ENCODE measurements at places on chromosomes 7 and 10.

DNA sequence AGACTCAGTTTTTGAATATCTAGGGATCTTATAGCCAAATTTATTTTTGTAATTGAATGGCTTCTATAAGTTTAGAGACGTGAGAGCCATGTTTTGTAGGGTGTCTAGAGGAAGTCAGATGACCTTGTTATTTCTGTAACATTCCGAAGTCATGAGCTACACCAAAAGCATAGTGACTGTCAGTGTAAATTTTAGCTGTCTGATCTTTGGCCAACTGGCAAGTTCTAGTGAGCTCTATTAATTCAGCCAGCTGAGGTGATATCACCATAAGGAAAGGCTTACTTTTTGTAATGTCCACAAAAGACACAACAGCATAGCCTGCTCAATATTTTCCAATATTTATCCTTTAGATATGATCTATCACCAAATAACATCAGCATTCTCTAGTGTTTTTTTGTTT is 9.9 kb upstream of the NT5C3A start:
- DNase-seq, result no peak

- DNase-seq, result no peak
Observed at GRCh38 chr10:77640167-77640566, 2.6 kb upstream of the KCNMA1 start.

GRCh38 chr10:85594239-85594638 is 772.4 kb downstream of the GRID1 start:
- DNase-seq, result no peak

- DNase-seq, result no peak
Observed at GRCh38 chr7:137696376-137696775, 150.4 kb downstream of the DGKI start.

DNA sequence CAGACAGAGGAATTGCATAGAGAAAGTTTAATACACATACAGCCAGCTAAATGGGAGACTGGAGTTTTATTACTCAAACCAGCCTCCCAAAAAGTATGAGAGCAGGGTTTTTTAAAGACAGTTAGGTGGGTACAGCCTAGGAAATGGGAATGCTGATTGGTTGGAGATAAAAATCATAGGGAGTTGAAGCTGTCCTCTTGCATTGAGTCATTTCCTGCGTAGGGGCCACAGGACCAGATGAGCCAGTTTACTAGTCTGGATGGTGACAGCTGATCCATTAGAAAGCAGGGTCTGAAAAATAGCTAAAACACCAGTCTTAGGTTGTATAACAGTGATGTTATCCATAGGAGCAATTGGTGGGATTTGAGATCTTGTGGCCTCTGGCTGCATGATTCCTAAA is 76.1 kb upstream of the POM121L12 start:
- no peak for DNase-seq

- no peak for DNase-seq
Observed at GRCh38 chr7:155741805-155742204, 70.5 kb downstream of the SHH start.

DNA sequence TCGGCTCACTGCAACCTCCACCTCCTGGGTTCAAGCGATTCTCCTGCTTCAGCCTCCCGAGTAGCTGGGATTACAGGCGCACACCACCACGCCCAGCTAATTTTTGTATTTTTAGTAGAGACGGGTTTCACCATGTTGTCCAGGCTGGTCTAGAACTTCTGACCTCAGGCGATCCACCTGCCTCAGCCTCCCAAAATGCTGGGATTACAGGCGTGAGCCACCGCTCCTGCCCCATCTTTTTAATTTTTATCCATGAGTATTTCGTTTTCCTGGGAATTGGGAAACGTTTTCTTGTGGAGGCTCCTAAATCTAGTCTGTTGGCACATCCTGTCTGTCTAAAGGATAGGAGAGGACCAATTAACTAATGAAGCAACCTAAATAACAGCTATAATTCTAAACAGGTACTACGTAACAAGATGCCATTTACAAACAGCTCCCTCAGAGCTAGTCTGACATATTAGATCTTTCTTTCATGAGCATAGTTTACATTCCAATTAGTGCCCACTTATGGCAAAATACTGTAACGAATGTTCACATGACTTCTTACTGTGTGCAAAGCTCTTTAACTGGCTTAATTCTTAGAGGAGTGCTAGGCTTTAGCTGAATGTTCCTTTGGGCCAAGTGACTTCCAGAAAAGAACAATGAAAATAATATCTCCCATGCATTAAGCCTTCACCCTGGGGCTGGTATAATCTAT is 151.0 kb upstream of the YAE1 start:
- no peak for DNase-seq

DNA sequence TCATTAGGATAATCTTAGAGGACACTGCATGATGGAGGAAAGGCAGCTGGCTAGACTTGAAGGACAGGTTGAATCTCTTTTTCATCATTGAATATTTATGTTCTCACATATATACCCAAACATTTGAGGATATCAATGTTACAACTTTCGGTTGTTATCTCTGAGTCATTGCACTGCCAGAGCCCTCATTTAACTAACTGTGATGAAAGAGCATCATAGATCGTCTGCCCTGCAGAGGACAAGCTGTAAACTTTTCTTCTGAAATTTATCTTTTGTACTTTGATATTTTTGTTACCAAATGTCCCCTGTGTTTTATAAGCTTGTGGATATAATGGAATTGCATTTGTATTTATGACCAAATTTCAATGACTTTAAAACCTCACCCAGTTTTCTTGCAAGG is 298.7 kb downstream of the PHF14 start:
- no peak for DNase-seq

DNA sequence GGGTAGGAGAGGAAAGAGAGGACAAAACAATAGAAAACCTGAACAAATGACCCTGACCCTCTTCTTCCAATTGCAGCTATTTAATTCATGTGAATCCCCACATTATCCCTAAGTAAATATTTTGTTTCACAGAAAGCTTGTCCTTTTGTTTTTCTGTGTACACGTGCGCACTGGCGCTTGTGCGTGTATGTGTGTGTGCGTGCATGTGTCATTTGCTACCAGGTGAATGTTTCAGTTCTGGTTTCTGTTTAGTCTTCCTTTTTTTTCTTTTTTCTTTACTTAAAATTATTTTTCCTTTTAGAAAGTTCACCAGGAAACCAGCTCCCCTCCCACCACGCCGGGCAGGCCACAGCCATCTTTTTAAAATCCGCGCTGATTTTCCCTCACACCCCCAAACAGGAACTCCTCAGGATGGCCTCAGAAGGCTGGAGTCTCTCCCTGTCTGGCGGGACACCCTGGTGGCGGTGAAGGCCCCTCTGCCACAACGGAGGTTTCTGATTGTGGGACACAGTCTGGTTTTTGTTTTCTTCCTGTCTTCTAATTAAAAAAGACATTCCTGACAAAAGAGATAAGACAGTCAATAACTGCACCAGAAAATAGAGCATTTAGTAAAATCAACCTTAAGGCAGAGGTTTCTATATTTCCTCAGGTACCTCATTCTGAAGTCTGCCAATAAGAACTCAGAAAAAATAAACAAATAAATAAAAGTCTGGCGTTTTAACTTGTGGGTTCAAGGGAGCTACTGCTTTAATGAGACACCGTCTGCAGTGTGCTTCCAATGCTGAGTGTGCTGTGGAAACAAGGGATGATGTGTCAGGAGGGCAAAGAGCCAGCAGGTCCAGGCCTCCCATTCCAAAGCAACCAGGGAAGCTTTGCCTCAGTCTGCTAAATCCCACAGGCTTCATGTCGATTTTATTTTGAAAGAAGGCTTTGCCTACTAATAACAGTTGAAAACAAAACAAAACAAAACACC is 17.4 kb downstream of the IRF5 start:
- no peak for DNase-seq

- DNase-seq, result no peak
Observed at GRCh38 chr7:37984750-37985390, 64.4 kb downstream of the EPDR1 start.

DNA sequence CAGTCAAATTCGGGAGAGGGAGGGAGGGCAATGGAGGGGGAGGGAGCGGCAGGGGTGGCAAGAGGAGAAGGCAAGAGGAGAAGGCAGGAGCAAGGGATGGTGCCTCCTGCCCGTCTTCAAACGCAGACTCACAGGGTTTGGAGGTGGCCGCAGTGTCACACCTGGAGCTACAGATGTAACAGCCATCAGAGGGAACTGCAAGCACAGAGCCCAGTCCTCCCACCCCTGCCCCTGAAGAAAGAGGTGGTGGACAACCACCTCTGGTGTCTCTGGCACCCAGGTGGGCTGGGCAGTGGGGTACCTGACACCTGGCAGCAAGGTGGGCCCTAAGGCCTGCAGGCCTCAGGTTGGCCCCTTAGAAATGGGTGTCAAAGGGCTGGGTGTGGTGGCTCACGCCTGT is 67.0 kb upstream of the SDK1 start:
- DNase-seq, result no peak

- no peak for DNase-seq
Observed at GRCh38 chr10:71419002-71419540, 22.4 kb downstream of the CDH23 start.

- DNase-seq, result no peak
Observed at GRCh38 chr10:132523561-132524442, 13.8 kb upstream of the INPP5A start.

GRCh38 chr10:113094114-113094486 is 144.1 kb downstream of the TCF7L2 start:
- DNase-seq, result no peak

DNA sequence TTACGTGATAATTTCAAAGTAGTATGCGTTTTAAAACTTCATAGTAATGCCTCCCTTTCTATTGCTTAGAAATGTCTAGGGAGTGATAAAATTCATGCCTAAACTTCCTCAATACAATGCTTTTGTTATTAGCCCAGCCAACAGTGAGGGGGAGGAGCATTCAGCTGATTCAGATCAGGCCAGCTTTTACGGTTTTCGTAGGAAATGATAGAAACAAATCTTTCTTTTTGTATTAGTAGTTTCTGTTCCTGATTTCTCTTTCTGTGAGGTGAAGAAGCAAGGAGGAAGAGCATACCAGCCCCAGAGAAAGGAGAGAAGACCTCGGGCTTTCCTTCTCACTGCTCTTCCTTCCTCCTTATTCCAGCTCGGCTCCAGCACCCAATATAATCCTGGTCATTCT is 35.2 kb upstream of the ITPRID1 start:
- no peak for DNase-seq

- DNase-seq, result no peak
Observed at GRCh38 chr7:99666013-99666395, 13.8 kb downstream of the CYP3A5 start.

DNA sequence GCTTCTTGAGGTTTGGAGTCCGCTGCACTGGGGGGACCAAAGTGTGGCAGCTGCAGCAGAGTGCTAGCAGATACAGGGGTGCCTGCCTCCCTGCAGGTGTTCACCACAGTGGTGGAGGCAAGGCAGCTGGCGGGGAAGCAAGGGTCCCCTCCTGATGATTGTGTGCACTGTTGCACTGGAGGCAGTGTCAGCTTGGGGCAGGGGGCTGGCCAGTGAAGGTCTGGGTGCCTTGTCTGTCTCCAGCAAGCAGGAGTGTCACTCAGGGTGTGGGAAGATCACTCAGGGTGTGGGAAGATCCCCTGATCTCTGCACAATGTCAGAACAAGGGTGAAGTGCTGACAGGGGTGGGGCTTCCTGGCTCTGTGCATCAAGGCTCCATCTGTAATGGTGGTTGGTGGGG is 36.3 kb upstream of the PPP1R3A start:
- no peak for DNase-seq

- no peak for DNase-seq
Observed at GRCh38 chr7:70739646-70740210, 392.2 kb upstream of the GALNT17 start.

GRCh38 chr10:60093317-60093716 is 187.0 kb upstream of the CCDC6 start:
- DNase-seq, result no peak

- no peak for DNase-seq
Observed at GRCh38 chr10:57689596-57690297, 577.9 kb downstream of the IPMK start.

GRCh38 chr7:158676906-158677305 is 27.7 kb downstream of the NCAPG2 start:
- no peak for DNase-seq

- DNase-seq, result no peak
Observed at GRCh38 chr10:22579826-22580225, 134.6 kb downstream of the PIP4K2A start.

DNA sequence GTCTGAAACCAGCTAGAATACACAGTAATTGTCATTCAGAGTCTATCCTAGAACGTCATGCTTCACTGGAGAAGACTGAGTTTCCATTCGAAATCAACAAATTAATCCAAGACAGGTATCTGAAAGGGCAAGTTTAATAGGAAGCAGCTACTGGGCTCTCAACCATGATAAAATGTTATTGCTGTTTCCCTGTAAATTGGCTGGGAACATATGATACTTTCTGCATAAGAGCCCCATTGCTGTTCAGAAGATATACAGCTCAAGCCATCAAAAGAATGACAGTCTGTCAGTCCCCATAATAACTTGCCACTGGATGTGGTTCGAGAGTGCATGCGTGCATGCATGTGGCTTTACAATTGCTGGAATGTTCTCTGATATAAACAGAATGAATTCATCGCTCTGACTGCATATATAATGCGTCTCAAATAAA is 129.0 kb downstream of the HIBADH start:
- DNase-seq, result no peak

GRCh38 chr7:43593010-43593409 is 10.1 kb downstream of the STK17A start:
- no peak for DNase-seq

DNA sequence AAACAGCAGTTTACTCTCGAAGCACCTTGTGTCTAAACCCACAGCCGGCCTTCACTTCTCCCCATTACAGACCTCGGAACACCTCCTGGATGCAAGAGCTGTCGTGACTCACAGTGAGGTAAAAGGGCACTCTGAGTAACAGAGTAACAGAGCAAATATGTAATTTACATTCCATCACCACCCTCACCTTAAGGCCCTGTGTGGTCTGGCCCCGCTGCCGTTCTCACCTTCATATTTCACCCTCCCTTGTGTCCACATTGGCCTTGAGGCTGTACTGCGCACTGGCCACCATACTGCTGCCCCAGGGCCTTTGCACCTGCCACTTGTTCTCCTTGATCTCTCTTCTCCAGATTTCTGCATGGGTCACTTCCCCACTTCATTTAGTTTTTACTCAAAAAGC is 12.6 kb downstream of the FFAR4 start:
- no peak for DNase-seq

- DNase-seq, result no peak
Observed at GRCh38 chr7:46357290-46357689, 436.2 kb upstream of the IGFBP3 start.

DNA sequence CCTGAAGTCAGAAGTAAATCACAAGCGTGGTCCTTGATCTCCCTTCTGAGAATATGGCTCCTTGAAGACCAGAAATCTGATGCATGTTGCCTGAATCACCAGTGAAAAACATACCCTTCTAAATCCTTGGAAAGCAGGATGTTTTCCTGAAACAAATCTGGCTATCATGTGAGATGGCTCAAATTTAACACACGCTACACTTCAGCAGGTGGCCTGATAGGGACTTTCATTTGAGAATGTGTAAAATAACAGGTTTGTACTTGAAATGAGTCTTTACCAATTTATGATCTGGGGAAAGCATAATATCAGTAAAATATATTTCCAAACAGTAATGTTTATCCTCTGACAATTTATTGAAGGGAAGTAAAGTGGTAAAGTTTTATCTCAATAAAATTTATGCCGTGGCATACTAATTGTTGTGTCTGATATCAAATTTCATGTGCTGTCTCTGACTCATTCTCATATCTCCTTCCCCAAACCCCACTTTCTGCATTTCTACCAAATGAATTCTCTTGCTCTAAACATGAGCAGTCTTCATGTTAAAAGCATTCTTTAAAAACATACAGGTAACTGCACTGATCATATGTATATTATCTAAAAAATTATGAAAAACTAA is 17.4 kb downstream of the CYP3A4 start:
- DNase-seq, result no peak
